ENCODE measurements at places on chromosomes 2 and 18. TPM values are rescaled to one million over a fixed set of nuclear protein-coding genes. Genes with fewer than 3 reads are reported as not detected.

SCTR gene
- 0.57 TPM for total RNA-seq

SOWAHC gene
- total RNA-seq, result 0.75 TPM

SERPINB7 gene
- total RNA-seq, result not detected

DNAH7 gene
- total RNA-seq, result 0.10 TPM

KCNE4 gene
- total RNA-seq, result 0.84 TPM

FN1 gene
- total RNA-seq, result 21.3 TPM

NT5DC4 gene
- not detected for total RNA-seq

XPO1 gene
- 68.1 TPM for total RNA-seq

CHRND gene
- 300 TPM for total RNA-seq

ARHGAP15 gene
- 0.87 TPM for total RNA-seq

SLC66A3 gene
- 5.0 TPM for total RNA-seq

CCDC85A gene
- 1.8 TPM for total RNA-seq

PREB gene
- 206 TPM for total RNA-seq

PMAIP1 gene
- total RNA-seq, result 0.89 TPM

- no peak for DNase-seq
Measured at GRCh38 chr2:1941556-1941955, 197.2 kb upstream of the PXDN start.

GRCh38 chr2:66170744-66171330 lies 264.1 kb upstream of the MEIS1 start:
- no peak for DNase-seq

DNA sequence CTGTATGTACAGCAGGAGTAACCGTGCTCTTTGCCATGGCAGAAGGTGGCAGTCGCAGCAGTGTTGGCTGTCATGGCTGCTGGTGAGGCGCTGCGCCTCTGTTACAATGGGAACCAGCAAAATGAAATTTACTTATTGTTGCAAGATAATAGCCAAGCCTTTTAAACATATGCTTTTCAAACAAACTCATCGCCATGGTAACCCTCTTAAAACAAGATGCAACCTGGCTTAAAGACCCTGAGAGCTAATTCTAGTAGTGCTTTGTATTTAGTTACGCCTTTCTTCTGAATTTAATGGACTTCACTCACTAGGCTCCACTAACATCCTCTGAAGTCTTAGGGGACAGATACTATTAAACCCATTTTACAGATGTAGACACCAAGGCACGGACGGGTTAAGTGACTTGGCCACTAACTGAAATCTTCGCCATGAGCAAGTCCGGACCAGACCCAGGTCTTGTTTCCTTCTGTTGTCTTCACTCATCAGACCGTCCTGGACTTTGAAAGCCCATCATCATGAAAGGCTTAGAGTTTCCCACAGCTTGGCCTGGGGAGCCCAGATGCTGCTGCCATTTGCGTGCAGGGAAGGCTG lies 111.6 kb upstream of the ODC1 start:
- DNase-seq, result no peak

DNA sequence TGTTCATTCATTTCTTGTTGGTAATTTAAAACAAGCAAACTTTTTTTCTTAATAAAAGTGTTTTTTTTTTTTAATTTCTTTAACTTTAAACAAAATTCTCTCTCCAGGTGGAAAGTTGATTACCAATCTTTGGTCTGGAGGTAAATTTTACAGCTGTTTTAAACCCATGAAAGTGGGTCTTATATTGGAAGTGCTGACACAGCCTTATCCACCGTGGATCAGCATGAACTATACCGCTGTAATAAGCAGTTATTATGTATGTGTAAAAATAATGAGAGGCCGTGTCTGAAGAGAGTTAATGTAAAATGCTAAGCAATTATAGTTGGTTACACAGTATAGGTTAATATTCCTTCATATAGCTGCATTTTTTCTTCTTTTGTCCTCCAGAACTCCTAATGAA lies 378.1 kb upstream of the ATP5MC3 start:
- no peak for DNase-seq

DNA sequence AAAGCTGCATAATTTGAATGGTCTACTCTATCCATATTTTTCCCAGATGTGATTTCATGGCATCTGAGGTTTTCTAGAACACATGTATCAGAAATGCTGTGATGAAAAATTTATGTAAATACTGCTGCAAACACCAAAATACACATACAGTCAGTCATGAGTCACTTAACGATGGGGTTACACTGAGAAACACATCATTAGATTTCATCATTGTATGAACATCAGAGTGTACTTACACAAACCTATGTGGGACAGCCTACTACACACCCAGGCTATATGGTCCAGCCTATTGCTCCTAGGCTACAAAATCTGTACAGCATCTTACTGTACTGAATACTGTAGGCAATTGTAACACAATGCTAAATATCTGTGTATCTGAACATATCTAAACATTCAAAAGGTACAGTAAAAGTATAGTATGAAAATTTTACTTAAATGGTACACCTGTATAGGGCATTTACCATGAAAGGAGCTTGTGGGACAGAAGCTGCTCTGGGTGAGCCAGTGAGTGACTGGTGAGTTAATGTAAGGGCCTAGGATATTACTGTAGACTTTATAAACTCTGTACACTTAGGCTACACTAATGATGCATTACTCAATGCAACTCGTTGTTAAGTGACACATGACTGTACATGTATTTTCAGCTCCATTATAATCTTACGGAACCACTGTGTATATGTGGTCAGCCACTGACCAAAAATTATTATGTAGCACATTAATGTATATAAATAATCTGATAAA lies 33.5 kb downstream of the PNO1 start:
- DNase-seq, result no peak

- DNase-seq, result no peak
Measured at GRCh38 chr2:219400562-219400961, 12.8 kb upstream of the DNPEP start.

DNA sequence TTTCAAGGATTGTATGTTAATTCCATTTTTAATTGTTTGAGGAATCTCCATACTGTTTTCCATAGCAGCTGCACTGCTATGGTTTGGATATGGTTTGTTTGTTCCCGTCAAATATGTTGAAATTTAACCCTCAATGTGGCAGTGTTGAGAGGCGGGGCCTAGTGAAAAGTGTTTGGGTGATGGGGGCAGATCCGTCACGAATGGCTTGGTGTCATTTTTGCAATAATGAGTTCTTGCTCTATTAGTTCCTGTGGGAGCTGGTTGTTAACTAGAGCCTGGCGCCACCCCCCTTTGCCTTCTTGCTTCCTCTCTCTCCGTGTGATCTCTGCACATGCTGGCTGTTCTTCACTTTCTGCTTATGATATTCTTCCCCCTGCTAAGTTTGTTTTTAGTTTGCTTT lies 71.4 kb upstream of the LDLRAD4 start:
- DNase-seq, result no peak

DNA sequence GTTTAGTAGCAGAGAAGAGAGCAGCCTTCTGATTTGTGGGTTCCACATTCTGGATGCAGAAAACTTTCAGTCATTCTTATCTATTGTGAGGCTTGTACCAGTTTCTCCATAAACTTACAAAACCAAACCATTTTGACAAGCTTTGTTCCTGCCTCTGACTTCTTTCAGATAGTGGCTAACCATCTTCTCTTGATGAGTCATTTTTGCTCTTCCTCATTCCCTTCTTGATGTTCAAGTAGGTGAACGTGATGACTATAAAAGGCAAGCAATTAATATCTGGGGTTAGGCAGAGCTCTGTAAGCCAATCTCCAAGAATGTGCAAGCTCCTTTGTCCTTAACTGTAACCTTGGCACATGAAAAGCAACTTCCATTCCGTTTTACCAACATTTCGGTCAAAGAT lies 2083.1 kb upstream of the PIK3C3 start:
- DNase-seq, result no peak

GRCh38 chr2:143730155-143730952 lies 601.1 kb downstream of the ARHGAP15 start:
- DNase-seq, result no peak

DNA sequence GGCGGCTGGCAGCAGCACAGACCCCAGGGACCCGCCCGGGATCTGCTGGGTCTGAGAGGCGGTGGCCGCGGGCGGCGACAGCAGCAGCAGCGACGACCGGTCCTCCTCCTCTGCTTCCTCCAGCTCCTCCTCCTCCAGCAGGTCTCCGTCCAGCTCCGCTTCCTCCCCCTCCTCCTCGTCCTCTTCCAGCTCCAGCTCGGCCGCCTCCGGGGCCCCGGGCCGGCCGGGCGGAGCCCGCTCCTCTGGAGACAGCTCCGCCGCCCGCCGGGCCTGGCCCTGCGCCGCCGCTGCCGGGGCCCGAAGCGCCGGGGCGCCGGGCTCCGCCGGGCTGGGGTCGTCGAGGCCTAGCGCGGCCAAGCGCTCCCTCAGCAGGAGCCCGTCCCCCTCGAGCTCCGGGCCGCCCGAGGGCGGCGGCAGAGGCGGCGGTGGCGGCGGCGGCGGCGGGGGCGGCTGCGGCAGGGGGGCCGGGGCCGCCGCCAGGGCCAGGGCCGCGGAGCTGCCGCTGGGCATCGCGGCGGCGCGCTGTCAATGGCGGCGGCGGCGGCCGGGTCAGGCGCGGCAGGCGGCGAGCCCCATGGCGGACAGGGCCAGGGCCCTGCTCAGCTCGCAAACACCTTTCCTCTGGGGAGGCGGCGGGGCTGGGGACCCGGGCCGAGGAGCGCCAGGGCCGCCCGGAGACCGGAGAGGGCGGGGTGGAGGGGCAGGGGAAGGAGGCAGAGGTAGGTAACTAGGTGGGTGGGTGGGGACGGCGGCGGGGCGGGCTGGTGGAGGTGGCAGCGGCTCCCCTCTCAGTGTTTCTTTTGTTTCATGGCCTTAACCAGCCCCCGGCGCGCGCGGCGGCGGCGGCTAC lies 445 bp downstream of the MEX3C start:
- DNase-seq, result peak; percentile 82

GRCh38 chr2:121071034-121071504 lies 213.9 kb downstream of the TFCP2L1 start:
- DNase-seq, result peak; percentile 84

GRCh38 chr18:47893939-47894699 lies 36.3 kb downstream of the SMAD2 start:
- no peak for DNase-seq

DNA sequence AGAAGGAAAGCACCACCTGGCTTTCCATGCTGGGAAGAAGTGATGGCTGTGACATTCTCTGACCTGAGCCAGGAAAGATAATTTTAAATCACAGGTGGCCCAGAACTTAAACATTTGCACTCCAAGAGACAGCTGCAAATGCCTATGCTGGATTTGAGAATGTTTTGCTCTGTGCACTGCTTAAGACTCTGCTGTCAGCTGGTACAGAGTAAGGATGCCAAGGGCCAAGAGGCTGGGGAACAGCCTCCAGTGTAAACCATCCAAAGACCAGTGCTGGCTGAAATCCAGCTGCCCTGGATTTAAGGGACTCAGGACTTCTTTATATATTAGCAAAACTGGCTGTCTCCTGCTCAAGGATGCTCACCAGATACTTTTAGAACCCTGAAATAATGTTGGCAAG lies 3.9 kb downstream of the HOXD8 start:
- no peak for DNase-seq

GRCh38 chr2:60445684-60446179 lies 107.7 kb downstream of the BCL11A start:
- no peak for DNase-seq

DNA sequence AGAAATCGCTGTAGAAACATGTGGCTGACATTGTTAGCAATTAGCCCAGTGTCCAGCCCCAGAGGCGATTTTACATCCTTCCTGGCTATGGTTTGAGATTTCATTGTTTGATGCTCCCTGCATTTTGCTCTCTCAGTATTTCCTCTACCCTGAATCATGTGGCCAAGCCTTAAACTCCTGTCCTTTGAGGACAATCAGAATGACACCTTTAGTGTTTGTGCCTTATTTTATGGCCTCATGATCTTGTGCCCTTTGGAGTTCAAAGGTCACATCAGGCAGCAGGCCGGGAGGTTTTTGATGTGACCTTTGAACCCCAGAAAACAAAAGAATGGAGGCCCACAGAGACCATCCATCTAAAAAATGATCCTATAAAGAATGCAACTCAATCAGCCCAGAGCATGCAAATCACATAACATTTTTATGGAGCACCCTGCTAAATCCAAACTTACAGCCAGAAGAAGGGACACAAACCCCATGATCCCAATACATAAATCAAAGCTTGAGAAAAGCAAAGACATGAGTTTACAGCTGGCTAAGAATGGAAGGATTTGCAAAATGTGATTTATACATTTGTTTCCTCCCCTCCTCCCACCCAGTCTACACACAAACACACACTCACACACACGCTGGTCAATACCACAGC lies 52.5 kb downstream of the FECH start:
- no peak for DNase-seq

- no peak for DNase-seq
Measured at GRCh38 chr2:184927040-184927439, 328.7 kb downstream of the ZNF804A start.

- no peak for DNase-seq
Measured at GRCh38 chr2:111679202-111679601, 204.8 kb downstream of the ANAPC1 start.

GRCh38 chr2:141105763-141106162 lies 1025.1 kb downstream of the LRP1B start:
- no peak for DNase-seq

DNA sequence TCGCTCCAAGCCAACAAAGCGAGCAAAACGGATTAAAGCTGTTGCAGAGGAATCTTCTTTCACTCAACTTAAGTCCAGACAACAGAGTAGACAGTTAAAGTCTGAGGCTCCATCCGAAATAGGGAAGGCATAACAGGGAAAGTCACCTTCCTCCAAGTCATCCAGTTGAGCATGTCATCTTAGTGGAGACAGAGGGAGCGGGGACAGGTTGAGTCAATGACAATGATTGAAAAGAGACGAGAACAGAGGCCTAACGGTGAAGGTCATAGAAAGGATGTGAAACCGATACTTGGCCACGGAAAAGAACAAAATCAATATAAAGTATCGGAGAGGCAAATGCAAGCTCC lies 455 bp downstream of the C18orf32 start:
- no peak for DNase-seq

DNA sequence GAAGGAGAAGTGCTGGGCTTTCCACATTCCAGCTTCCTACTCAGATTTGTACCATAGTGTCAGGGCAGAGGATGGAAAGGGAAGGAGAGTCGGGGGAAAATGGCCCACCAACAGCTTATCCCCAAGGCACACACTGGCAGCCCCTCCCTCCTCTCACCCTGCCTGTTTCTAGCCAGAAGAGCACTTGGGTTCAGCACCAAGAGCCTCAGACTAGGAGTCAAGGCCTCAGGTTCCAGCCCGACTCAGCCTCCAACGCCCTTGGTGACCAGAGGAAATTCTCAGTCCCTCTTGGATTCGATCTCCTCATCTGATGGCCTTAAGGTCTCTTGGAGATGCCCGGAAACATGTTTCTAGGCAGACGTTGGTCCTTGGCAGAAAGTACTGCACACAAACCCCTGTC lies 53.9 kb downstream of the TNS1 start:
- no peak for DNase-seq

DNA sequence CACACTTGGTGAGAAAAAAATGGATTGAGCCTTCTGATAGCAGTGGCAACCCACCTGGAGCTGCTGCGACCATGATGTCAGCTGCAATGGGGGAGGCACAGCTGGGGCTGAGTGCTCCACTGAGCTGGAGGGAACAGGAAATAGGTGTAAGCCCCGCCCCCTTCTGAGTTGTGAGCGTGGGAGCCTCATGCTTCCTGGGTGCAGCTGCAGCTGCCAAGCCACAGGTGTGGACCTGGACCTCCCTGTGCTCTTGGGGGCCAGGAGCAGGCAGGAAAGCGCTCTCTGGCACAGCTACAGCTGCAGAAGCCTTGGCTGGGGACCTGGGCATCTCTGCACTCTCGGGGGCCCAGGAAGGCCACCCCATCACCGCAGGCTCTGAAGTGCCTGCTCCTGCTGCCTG lies 970.6 kb downstream of the DCDC2C start:
- no peak for DNase-seq
